ENCODE measurements at places on chromosomes 3 and 15. TPM values are rescaled to one million over a fixed set of nuclear protein-coding genes. Genes with fewer than 3 reads are reported as not detected.

Gene FETUB
- total RNA-seq = not detected

Gene RFX7
- 7.6 TPM for total RNA-seq

Gene GRIP2
- total RNA-seq = 1.4 TPM

Gene CYP8B1
- not detected for total RNA-seq

Gene CYP1A2
- not detected for total RNA-seq

Gene PPP2R3A
- total RNA-seq = 23.9 TPM

Gene GRAMD1C
- total RNA-seq = 1.2 TPM

Gene SOX14
- not detected for total RNA-seq

Gene NEK10
- 58.6 TPM for total RNA-seq

Gene SIDT1
- total RNA-seq = under 0.01 TPM

Gene BBX
- 63.4 TPM for total RNA-seq

Gene INSYN1
- 4.7 TPM for total RNA-seq

Gene PLSCR2
- not detected for total RNA-seq

Gene C2CD4A
- total RNA-seq = under 0.01 TPM

Gene GPR176
- 173 TPM for total RNA-seq

Gene TNIK
- total RNA-seq = 7.6 TPM

Gene SERINC4
- total RNA-seq = not detected

Gene MEX3B
- 11.2 TPM for total RNA-seq

Gene STRC
- under 0.01 TPM for total RNA-seq

Gene GPR15
- total RNA-seq = not detected

Gene COL6A5
- not detected for total RNA-seq

Gene C3orf52
- 4.0 TPM for total RNA-seq

Gene RBPMS2
- 0.29 TPM for total RNA-seq
